ENCODE measurements at places on chromosomes 2 and 18.

GRCh38 chr2:168639018-168639417 lies 163.4 kb upstream of the NOSTRIN start:
- H3K4me1 ChIP-seq, result no peaks in the 10 kb centered on the region
- no peak overlapping the region for H3K4me3 ChIP-seq
- no peak overlapping the region for H3K27ac ChIP-seq
- no peaks in the 10 kb centered on the region for H3K36me3 ChIP-seq
- no peak for DNase-seq

- H3K27me3 ChIP-seq, result no peaks in the 10 kb centered on the region
- no peak overlapping the region for H3K27ac ChIP-seq
- no peak for DNase-seq
- no peak overlapping the region for H3K4me3 ChIP-seq
- H3K36me3 ChIP-seq, result no peaks in the 10 kb centered on the region
Measured at GRCh38 chr18:60543646-60544045, 171.1 kb upstream of the MC4R start.

GRCh38 chr2:165793161-165793778 lies 777 bp downstream of the GALNT3 start:
- H3K4me3 ChIP-seq, result peak overlapping the region; percentile 85
- peaks cover 2% of the 10 kb centered on the region for H3K36me3 ChIP-seq
- H3K4me1 ChIP-seq, result peaks cover 20% of the 10 kb centered on the region

DNA sequence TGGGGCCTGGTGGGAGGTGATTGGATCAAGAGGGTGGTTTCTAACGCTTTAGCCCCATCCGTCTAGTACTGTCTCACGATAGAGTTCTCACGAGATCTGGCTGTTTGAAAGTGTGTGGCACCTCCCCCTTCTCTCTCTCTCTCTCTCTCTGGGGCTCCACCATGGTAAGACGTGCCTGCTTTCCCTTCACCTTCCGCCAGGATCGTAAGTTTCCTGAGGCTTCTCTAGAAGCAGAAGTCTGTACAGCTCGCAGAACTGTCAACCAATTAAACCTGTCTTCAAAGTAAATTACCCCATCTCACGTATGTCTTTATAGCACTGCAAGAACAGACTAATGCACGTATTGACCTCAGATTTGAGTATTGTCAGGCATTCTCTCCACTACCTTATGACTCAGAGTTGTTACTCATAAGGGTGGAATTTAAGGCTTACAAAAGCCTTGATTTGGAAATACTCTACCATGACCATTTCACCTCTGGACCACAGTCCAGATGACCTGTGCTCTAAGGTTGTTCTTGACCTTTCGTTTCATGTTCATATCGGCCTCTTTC lies 99.5 kb upstream of the AGAP1 start:
- peaks cover 4% of the 10 kb centered on the region for H3K27me3 ChIP-seq
- DNase-seq, result no peak
- no peaks in the 10 kb centered on the region for H3K4me1 ChIP-seq
- no peak overlapping the region for H3K27ac ChIP-seq
- no peaks in the 10 kb centered on the region for H3K36me3 ChIP-seq
- no peak overlapping the region for H3K4me3 ChIP-seq

DNA sequence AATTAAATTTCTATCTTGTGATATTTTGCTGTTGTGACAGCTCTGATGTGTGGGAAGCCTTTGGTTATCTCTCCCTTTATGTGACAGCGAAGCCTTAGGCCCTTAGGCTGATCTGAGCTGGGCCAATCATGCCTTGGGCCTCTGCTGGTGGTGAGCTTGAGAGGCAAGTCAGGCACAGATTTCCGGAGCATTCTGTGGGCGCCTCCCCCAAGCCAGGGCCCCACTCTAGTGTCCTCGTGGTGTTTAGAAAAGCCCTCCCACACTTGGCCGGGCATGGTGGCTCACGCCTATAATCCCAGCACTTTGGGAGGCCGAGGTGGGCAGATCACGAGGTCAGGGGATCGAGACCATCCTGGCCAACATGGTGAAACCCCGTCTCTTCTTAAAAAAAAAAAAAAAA lies 239.8 kb downstream of the SH3RF3 start:
- no peaks in the 10 kb centered on the region for H3K4me1 ChIP-seq
- DNase-seq, result no peak
- H3K27ac ChIP-seq, result no peak overlapping the region
- no peak overlapping the region for H3K4me3 ChIP-seq
- no peaks in the 10 kb centered on the region for H3K36me3 ChIP-seq

DNA sequence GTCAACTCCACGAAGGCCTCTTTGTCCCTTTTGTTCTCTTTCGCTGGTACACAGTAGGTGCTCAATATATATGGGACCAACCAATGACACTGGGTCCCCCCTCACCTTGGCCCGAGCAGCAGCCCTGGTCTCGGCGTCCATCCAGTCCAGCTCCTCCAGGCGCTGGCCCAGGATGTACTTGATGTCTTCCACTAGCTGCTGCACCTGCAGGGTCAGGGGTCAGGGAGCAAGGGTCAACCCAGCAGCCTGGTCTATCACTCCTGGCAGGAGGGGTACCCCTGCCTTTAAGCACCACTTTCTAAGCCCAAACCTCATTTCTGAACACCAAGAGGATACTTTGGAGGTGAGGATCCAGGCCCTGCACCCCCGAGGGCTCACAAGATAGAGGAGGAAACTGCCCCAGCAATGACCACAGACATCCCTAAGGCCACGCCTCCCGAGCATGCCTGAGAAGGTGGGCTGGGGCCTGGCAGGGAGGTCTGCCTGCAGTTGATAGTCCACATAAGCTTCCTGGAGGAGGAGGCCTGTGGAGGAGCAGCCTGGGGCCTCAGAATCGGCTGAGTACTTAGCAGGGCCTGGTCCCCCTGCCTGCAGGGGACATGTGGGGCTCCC lies 4.2 kb downstream of the ECEL1 start:
- no peak overlapping the region for H3K27ac ChIP-seq
- H3K36me3 ChIP-seq, result no peaks in the 10 kb centered on the region
- H3K4me3 ChIP-seq, result no peak overlapping the region
- H3K27me3 ChIP-seq, result peaks cover 22% of the 10 kb centered on the region

GRCh38 chr2:126932966-126933710 lies 34.4 kb downstream of the TEX51 start:
- no peak overlapping the region for H3K4me3 ChIP-seq
- H3K27me3 ChIP-seq, result no peaks in the 10 kb centered on the region
- peaks cover 7% of the 10 kb centered on the region for H3K4me1 ChIP-seq
- DNase-seq, result no peak
- no peaks in the 10 kb centered on the region for H3K36me3 ChIP-seq
- no peak overlapping the region for H3K27ac ChIP-seq

GRCh38 chr2:198595721-198596120 lies 791.3 kb downstream of the PLCL1 start:
- H3K27ac ChIP-seq, result no peak overlapping the region
- H3K27me3 ChIP-seq, result no peaks in the 10 kb centered on the region
- H3K4me3 ChIP-seq, result no peak overlapping the region
- no peaks in the 10 kb centered on the region for H3K36me3 ChIP-seq

DNA sequence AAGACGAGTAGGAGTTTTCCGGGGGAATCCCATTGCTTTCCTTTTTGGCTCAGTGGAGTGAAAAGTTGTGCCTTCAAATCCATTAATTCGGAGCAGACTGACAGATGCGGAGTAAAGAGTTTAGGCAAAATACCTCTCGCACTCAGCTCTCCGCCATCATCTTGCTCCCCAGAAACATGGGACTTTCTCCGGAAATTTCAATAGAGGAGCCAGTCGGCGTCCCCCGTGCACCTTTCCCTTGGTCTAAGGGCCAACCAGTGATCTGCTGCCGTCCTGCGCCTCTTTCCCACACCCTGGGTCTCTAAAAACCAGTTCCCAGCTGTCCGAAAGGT lies 318 bp downstream of the TYW5 start:
- peak overlapping the region; percentile 59 for H3K27ac ChIP-seq
- no peak for DNase-seq
- H3K27me3 ChIP-seq, result no peaks in the 10 kb centered on the region
- peak overlapping the region; percentile 71 for H3K4me3 ChIP-seq

DNA sequence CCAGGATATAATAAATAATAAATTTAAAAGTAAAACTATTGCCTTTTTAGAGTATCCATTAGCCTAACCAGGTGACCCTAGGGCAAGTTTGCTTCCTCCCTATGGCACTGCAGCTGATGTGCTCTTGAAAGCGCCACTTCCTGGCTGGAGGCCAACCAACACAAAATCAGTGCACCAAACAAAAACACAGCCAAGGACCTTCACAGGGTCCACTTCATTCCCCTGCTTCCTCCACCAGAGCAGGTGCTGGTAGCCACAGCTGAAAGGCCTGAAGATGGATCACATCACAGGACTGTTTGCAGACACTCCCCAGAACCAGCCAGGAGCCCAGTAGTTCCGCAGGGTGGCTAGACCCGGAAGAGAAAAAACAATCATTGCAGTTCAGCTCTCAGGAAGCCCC lies 108.8 kb downstream of the TWIST2 start:
- H3K36me3 ChIP-seq, result no peaks in the 10 kb centered on the region
- H3K4me1 ChIP-seq, result no peaks in the 10 kb centered on the region
- H3K4me3 ChIP-seq, result no peak overlapping the region
- H3K27me3 ChIP-seq, result no peaks in the 10 kb centered on the region
- no peak for DNase-seq

GRCh38 chr2:232889876-232890401 lies 19.9 kb downstream of the SNORC start:
- no peak overlapping the region for H3K4me3 ChIP-seq
- no peak for DNase-seq
- no peak overlapping the region for H3K27ac ChIP-seq
- no peaks in the 10 kb centered on the region for H3K4me1 ChIP-seq

GRCh38 chr2:105739944-105740530 lies 4.7 kb upstream of the NCK2 start:
- H3K4me1 ChIP-seq, result peaks cover 41% of the 10 kb centered on the region
- no peak for DNase-seq
- H3K27me3 ChIP-seq, result no peaks in the 10 kb centered on the region
- H3K36me3 ChIP-seq, result no peaks in the 10 kb centered on the region
- H3K4me3 ChIP-seq, result no peak overlapping the region

DNA sequence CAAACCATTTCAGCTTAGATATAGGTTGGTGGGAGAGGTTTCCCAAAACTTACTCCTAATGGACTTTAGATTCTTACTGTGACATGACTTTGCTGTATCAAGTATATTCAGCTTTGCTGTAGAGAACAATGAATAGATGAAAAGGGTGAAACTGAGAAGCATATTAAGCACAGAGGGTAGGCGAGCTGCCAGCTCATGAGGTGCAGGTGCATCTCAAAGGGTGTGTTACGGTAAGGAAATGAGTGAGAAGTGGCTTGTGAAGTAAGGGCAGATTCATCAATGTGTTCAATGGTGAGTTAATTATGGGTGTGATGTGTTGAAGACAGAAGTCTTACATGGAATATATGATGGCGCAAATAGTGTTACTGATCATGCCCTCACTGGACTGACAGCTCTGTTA lies 49.3 kb downstream of the CD8B2 start:
- no peak for DNase-seq
- no peaks in the 10 kb centered on the region for H3K36me3 ChIP-seq
- peaks cover 5% of the 10 kb centered on the region for H3K4me1 ChIP-seq
- no peaks in the 10 kb centered on the region for H3K27me3 ChIP-seq

DNA sequence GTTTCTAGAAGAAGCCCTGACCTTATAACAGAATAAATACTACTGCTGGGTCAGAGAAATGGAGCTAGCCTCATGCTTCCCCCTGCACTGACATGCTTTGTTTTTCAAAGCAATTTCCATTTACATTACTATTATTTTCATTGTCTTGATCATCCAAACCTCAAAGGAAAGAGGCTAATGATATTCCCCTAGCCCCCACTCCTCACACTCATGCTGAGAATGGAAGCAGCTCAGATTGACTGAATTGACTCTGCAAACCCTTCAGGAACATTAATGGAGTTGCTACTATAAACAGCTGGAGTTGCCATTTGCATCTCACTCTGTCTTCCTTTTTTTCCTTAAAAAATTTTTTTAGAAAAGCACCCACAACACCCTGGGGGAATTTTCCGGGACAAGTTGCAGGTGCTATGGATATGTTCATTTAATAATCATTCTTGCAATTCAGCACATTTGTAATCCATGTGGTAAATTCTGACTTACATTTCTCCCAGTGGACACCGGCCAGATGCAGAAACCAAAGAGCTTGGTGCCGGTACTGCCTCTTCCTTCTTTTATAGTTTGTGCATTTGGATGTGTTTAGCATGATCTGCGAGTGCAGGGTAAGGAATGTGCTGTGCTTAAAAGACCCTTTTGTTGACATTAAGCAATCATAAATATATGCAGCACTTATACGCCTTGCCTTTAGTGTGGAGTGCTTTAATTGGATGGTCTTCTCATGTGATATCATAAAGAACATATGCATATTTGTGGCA lies 103.3 kb upstream of the OSR1 start:
- no peaks in the 10 kb centered on the region for H3K4me1 ChIP-seq
- H3K27ac ChIP-seq, result no peak overlapping the region
- DNase-seq, result no peak
- H3K36me3 ChIP-seq, result no peaks in the 10 kb centered on the region
- H3K27me3 ChIP-seq, result no peaks in the 10 kb centered on the region
- no peak overlapping the region for H3K4me3 ChIP-seq

GRCh38 chr2:217789736-217790181 lies 213.0 kb downstream of the TNS1 start:
- H3K4me3 ChIP-seq, result peak overlapping the region; percentile 48
- H3K36me3 ChIP-seq, result no peaks in the 10 kb centered on the region
- H3K27ac ChIP-seq, result peak overlapping the region; percentile 15
- H3K27me3 ChIP-seq, result no peaks in the 10 kb centered on the region
- H3K4me1 ChIP-seq, result peaks cover 6% of the 10 kb centered on the region
- peak; percentile 39 for DNase-seq

GRCh38 chr18:58132595-58133261 lies 88.7 kb downstream of the NEDD4L start:
- no peak overlapping the region for H3K4me3 ChIP-seq
- H3K27me3 ChIP-seq, result no peaks in the 10 kb centered on the region
- no peak overlapping the region for H3K27ac ChIP-seq
- DNase-seq, result no peak

DNA sequence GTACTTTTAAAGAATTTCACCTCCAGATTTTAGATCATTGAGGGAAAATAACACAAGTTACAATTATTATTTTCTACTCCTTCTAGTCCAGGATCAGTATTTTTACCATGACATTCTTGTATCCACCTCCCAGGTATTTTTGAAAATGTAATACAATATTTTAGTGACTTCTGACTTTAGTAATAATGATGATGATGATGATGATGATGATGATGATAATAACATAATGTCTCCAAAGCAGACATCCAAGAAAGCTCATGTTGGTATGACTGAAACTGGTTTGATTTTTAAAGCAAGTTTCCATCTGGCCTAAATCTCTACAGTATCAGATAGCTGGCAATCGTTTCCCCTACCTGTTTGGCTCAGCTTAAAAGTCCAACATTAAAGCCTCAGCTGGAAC lies 140.0 kb upstream of the GULP1 start:
- no peaks in the 10 kb centered on the region for H3K4me1 ChIP-seq
- no peak overlapping the region for H3K4me3 ChIP-seq
- H3K36me3 ChIP-seq, result no peaks in the 10 kb centered on the region
- H3K27me3 ChIP-seq, result no peaks in the 10 kb centered on the region

GRCh38 chr2:195313962-195314361 lies 343.1 kb upstream of the SLC39A10 start:
- H3K27me3 ChIP-seq, result no peaks in the 10 kb centered on the region
- no peaks in the 10 kb centered on the region for H3K4me1 ChIP-seq
- no peak overlapping the region for H3K4me3 ChIP-seq

All from B cell (primary cell).